Fibroblast of skin of left biceps (primary cell): ENCODE measurements at places on chromosomes 6 and 20.

GRCh38 chr20:11891077-11891775 is 26.5 kb upstream of the BTBD3 start:
- DNase-seq: no peak

DNA sequence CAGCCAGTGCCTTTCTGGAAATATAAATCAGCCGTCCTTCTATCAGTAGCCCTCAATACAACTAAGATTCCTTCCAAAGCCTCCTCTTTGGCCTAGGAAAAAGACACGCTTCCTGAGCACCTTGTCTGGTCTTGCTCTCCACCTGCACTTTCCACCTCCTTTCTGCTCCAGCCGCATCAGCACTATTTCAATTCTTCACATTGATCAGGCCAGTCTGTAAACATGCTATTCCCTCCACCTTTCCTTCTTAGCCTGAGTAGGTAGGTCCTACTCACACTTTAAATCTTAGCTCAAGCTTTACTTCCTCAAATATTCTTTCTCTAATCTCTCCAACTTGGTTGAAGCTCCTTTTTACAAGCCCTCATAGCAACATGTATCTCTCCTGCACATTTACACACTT is 11.4 kb downstream of the RANBP9 start:
- no peak for DNase-seq

DNA sequence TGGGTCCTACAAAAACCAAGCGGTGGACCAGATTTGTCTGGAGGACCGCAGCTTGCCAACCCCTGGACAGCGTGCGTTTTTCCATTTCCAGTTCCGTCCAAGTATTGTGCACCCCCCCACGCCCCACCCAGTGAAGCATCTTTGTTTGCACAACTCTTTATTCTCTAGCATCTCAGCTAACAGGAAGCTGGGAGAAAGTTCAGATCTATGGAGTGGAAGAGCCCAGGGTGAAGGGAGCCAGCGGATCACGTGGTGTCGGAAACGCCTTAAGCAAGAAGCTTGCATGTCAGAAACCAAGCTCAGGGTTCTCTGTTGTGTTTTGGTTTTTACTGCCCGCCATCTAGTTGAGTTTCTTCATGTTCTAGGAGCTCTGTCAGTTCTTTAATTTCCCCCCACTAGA is 29.9 kb downstream of the ARID1B start:
- no peak for DNase-seq

DNA sequence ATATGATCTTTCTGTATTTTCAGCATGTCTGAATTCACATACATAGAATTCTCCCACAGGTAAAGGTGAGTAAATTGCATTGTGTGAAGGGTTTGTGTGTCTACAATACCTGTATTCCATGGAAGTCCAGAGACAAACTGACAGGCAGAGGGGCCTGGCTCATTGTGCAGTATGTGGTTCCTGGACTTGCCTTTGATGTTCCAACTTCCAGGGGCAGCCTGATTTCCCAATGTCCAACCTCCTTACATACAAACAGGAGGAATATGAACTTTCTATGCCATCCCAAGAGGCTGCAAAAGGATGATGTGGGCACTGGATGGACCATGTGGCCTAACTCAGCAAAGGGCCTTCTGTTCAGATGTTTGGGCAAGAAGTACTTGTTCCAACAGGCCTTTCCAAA is 58.5 kb downstream of the LYRM4 start:
- DNase-seq: no peak

DNA sequence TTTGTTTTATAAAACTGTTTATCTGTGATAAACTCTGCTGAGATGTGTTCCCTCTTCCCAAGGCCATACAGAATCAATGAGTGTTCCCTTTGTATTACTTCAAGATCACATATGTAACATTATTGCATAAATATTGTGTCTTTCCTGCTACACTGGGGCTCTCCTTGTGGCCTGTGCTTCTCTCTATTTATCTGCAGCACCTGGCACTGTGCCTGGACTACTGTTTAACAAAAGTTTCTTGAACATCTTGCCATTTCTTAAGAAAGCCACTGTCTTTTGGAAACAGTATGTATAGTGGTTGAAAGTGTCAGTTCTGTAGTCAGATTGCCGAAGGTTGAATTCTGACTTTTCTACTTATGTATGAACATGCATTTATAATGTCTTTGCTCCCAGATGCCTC is 169.0 kb upstream of the SCGN start:
- no peak for DNase-seq

DNA sequence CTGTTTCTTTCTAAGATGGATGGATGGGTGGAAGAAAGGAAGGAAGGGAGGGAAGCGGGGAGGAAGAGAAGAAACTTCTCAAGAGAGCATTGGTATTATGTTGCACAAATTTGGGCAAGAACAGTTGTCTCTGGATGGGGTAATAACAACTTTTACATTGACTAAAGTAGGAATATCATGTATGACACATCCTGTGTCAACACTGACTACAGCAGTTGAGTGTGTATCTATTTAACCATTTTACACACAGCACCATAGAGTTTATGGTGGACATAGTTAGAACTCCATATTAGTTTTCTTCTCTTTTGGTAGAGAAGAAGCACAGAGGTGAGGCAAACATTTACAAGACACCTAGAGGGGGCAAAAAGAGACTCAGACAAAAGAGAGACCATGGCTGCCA is 44.2 kb upstream of the RNF146 start:
- DNase-seq: no peak

DNA sequence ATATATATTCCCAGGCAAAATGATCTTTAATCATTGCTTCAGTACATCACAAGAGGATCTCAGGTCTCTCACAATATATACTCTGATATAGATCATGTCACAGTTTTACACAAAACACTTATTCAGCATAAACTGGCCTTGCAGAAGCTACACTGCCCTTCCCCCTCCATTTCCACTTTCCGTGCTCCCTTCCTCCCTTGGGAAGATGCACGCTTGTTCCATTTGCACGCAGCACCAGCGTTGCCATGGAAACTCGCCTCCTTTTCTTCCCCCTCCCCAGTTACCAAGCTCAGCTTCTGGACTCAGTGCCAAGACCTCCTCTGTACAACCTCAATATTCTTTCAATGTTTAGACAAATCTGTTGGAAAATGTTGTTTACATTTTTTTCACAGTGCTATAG is 154.6 kb downstream of the RFPL4B start:
- DNase-seq: peak; percentile 64
